T follicular helper cell (primary cell): ENCODE measurements at places on chromosomes 5 and 9.

GRCh38 chr5:138349852-138350562 is 2.5 kb upstream of the KDM3B start:
- no peak for DNase-seq

DNA sequence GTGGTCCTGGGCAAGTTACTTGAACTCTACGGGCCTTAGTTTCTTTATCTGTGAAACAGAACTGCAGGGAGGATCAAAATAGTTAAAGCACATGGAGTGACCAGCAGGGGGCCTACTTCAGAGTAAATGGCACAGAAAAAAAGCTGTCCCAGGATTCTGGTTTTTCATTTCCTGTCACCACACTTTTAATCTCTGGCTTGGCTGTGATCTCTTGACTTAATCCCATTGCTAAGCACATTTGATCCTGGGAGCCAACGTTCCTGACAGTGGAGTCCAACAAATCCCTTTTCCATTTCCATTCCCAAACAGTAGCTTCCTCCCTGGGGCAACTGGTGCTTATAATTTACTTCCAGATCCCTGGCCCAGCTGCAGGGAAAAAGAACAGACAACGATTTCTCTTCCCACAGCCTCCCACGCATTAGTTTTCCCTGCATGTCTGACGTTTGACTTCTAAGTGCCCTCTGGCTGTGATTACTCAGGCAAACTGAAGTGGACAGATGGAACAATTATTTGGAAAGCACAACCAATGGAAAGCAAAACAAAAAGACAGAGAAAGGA is 136.5 kb upstream of the STK32A start:
- DNase-seq, result no peak

DNA sequence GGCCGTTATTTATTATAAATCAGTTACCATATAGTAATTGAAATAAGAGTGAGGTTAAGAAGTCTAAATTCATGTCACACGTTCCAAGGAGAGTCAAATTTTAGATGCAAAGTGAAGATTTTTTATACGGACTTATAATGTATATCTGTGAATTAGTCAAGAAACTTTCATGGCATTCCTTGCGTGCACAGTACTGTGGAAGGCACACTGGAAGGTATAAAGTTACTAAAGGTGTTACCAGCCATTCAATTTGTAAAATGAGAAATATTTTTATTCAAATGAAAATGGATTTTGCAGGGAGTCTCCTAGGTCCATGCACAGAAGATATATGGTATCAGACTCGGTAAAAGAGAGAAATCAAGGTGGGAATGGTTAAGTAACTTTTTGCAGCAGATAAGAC is 408.1 kb upstream of the CTNND2 start:
- no peak for DNase-seq

DNA sequence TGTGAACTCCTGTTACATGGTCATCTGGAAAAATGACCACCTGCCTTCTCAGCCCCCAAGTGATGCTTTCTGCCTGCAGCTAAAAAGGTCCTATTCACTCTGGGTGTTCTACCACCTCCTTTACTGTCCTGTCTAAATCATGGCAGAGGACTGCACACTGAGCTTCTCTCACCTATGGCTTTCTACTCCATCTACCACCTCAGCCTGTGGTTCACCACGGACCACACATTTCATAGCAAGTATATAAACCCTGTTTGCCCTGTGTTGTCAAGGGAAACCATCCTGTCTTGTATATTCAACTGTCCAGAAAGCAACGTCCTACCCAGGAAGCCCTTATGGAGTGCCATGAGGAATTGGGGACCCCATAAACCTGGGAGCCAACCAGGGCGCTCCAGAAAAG is 167.4 kb upstream of the ITGA1 start:
- DNase-seq, result no peak

DNA sequence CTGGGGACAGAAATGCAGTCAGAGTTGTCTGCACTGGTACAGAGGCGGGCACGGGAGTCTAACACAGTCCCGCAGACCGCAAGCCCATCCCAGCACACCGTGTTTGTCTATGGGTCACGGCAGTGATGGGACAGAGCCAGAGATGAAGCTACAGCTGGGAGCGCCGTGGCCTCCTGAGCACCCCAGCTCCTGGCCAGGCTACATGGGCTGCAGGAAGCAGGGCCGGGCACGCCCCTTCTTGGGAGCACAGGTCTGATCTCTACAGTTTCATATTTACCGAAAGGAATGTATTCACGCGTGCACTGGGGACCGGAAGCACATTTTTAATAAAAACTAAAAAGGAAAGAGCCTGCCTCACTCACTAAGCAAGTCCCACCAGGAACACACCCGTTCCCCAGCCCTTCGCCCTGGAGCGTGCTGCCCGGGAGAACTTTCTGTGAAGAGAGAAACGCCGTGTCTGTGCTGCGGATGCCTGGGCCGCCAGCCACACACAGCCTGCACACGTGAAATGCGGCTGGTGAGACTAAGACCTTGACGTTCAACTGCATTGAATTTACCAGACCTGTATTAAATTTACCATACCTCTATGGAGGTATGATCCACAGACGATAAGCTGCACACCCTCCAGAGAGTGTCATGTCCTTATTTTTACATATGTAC is 81.1 kb downstream of the VAV2 start:
- DNase-seq, result no peak

DNA sequence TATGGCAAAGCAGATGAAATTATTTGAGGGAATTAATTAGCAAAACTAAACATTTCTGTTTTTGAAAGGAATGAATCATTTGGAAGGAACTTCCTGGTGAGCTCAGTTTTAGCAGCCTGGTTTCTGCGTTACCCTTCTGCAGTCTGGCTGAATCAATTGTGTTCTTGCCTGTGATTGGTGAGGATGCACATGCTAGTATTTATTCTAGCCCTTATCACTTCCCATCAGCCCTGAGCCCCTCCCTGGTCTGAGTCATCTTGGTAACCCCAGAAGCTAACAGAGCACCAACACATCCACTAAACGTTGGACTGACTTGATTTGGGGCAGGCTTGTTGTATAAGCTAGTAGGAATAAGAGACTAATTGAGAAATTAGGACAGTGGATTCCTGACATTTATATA is 6.6 kb downstream of the TJP2 start:
- DNase-seq, result no peak

GRCh38 chr5:59340637-59341036 is 552.9 kb downstream of the PDE4D start:
- no peak for DNase-seq

- no peak for DNase-seq
Observed at GRCh38 chr5:118553662-118554061, 434.7 kb downstream of the DTWD2 start.

DNA sequence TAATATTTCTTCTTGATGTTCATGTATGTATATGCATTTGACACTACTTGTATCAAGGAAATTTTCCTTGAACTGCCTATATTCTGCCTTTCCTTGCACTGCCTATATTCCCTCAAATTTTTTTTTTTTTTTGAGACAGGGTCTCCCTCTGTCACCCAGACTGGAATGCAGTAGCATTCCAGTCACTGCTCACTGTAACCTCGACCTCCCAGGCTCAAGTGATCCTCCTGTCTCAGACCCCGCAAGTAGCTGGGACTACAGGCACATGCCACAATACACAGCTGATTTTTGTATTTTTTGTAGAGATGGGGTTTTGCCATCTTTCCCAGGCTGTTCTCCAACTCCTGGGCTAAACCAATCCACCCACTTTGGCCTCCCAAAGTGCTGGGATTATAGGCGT is 4.1 kb downstream of the HMGCS1 start:
- no peak for DNase-seq

GRCh38 chr9:82284758-82285157 is 296.2 kb downstream of the SPATA31D1 start:
- DNase-seq, result no peak

- no peak for DNase-seq
Observed at GRCh38 chr9:93298498-93299417, 114.8 kb downstream of the WNK2 start.

- no peak for DNase-seq
Observed at GRCh38 chr9:20663133-20663532, 20.9 kb upstream of the FOCAD start.

DNA sequence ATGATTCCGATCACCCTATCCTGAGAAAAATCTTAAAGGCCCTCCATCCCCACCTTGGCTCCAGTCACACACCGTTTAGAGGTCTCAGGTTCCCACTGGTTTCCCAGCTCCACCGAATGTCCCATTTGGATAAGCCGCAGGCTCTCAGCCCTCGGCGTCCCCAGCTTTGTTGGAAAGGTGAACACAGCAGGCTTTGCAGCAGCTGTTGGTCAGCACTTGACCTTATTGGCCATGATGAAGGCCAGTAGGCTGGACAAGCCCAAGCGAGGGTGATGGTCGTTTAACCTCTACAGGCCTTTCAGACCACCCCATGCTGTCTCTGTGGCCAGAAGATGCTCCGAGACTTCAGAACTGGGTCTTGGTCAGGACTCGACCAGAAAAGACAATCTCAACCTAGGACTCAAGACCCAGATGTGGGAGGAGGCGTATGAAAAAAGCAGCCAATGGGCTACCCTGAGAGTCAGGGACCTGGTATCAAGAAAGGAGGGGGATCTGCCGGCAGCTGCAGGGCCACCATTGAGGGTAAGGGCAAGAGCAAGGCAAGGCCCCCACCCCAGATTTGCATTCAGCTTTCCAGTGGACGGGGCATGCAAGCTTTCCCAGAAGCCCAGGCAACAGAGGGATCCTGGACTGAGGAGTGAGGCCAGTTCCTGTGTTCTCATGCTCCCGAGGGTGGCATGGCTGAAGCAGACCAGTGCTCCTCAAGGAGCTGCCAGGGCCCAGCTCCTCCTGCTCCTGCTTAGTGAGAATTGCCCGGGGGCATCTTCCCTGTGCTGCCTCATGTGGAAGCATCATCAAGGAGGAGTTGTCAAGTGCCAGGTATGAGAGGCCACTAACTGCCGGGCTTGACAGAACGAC is 13.4 kb downstream of the UBE2QL1 start:
- DNase-seq, result no peak

GRCh38 chr5:177334155-177334551 is 17.3 kb downstream of the LMAN2 start:
- no peak for DNase-seq

GRCh38 chr5:132666310-132667123 is 7.3 kb upstream of the IL4 start:
- DNase-seq, result no peak

- no peak for DNase-seq
Observed at GRCh38 chr5:161641444-161641843, 44.1 kb upstream of the GABRA6 start.

GRCh38 chr5:115831163-115831768 is 10.1 kb downstream of the ATG12 start:
- DNase-seq, result no peak

GRCh38 chr9:95138474-95138873 is 179.0 kb downstream of the FANCC start:
- DNase-seq, result no peak

GRCh38 chr9:78280982-78281668 is 15.8 kb upstream of the PSAT1 start:
- no peak for DNase-seq

GRCh38 chr5:180136630-180137381 is 65.2 kb upstream of the RNF130 start:
- no peak for DNase-seq
